Activated effector memory CD4-positive, alpha-beta T cell treated with Interleukin-2 at 50 U/mL for 16 hours (primary cell): ENCODE measurements at places on chromosomes 6 and 20.

DNA sequence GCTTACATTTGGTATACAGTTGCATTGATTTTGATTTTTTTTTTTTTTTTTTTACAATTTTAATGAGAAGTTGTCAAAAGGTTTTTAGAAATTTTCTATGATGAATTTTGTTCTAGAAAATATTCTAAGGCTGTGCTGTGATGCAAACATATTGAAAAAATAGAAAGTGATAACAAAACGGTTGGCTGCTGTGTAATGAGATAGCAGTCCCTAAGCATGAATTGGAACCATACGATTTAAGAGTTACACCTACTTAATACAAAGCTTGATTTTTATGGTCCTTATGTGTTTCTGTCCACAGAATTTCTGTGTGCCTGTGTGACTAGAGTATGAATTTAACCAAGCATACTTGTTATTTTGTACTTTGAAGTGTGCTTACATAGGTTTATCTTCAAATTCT, 12.1 kb downstream of the HIVEP1 start:
- DNase-seq: no peak

- no peak for DNase-seq
These were observed 34.2 kb downstream of the GSS start for GRCh38 chr20:34921436-34921835.

DNA sequence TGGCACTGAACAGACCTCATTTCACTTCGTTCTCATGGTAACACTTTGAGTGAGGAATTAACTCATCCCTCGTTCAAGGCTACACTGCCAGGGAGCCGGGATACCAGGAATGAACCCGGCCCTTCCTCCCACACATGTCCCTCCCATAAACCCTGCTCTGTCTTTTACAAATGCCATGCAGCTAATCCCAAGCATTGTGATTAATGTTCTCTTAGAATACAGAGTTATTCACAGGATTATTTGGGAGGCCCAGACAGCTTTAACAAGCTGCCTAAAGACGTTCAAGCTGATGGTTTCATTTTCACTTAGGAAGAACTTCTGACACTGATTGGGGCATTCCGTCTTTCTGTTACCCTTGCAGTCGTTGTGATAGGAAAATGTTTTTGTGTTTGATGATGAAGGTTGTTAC, 42.5 kb upstream of the CD83 start:
- no peak for DNase-seq

- no peak for DNase-seq
These were observed 1.1 kb downstream of the HSF2 start for GRCh38 chr6:122400462-122401089.

GRCh38 chr20:438571-439469, 23.5 kb downstream of the TBC1D20 start:
- DNase-seq: peak; percentile 53

- DNase-seq: no peak
These were observed 150.3 kb downstream of the PTPRK start for GRCh38 chr6:128370072-128370471.

DNA sequence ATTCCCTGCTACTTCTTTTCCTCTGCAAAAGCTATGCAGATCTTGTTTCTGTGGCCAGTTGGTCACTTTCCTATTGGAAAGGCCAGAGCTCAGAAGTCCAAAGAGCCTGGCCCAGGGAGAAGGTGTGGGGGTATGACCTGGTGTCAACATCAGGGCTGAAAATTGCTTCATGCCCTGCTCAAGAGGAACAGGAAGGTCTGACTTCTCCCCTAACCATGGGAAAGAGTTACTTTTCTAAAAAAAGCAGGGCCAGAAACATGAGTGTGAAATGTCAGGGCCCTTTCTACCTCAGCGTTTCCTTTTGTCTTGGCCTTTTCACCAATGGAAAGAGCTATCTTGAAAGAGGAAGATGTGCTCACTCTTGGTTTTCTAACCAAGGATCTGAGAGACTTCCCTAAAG, 117.4 kb downstream of the MAFB start:
- DNase-seq: no peak

DNA sequence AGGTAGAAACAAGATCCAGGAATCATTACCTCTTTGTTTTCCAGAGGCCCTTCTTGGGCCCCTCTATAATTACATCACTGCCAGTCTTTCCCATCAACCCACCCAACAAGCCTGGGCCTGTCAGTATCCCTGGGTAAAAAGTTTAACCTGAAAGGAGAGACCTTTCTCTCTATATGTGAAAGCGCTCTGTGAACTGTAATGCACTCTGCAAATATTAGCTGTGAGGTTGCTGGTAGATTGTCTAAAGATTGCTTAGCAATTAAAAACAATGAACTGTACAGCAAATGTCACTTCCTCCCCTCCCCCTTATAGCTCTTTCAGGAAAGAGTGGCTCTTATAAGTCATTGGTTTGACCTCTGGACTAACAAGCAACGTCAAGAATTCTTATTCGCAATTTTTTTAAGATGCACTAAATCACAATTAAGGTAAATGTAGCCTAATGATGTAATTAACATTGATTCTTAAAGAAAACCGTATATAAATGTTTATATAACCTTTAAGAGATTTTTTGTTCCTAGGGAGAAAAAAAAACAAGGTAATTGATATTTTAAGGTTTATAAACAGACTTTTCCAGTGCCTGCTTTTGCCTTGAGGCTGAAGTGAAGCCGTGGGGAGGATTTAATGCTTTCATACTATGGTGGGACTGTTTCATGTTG, 18.4 kb downstream of the ECT2L start:
- no peak for DNase-seq

DNA sequence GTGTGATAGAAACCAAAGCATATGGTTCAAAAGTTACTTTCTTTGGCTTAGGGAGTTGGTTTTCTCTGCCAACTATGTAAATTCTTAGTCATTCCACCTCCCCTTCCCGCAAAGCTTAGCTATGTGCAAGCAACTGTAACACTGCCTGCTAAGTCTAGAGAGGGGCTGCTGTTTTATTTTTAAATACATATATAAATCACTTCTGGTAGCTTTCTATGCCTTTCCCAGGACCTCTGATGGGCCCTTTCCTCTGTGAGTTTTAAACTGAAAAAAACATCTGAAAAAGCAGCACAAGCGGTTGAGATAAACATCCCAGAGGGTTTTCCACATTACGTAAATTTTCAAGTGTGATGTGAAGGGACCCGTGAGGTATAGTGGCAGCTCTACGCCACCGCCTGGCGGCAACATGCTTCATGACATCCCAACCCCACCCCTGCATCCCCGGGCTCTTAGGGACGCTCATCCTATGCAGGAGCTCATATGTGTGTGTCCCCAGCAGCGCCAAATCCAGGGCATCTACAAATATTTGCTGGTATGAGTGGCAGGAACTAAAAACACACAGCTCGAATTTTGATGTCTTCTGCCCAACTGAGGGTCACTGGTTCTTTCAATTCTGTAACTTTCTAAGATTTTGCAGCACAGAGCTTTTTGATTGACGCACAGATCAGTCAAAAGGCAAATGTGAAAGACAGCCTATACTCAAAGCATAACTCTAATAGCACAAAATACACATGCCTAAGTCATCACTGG, 12.7 kb downstream of the SAYSD1 start:
- DNase-seq: no peak

DNA sequence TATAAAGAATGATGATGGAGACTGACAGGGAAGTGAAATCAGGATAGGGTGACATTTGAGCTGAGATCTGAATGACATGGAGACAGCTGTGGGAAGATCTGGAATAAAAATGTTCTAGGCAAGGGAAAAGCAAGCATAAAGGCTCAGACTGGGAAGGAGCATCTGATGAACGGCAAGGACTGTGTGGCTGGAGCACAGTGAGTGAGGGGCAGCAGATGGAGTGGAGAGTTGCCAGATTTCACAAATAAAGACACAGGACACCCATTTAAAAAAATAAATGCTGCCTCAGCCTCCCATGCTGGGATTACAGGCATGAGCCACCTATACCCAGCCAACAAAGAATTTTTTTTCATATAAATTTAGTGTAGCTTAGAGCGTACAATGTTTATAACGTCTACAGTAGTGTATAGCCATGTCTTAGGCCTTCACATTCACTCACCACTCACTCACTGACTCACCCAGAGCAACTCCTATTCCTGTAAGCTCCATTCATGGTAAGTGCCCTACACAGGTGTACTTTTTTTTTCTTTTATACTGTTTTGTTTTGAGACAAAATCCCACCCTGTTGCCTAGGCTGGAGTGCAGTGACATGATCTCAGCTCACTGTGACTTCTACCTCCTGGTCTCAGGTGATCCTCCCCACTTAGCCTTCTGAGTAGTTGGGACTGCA, 2.4 kb upstream of the ZBTB24 start:
- no peak for DNase-seq

- no peak for DNase-seq
These were observed 14.0 kb downstream of the SPATS1 start for GRCh38 chr6:44356487-44356886.

DNA sequence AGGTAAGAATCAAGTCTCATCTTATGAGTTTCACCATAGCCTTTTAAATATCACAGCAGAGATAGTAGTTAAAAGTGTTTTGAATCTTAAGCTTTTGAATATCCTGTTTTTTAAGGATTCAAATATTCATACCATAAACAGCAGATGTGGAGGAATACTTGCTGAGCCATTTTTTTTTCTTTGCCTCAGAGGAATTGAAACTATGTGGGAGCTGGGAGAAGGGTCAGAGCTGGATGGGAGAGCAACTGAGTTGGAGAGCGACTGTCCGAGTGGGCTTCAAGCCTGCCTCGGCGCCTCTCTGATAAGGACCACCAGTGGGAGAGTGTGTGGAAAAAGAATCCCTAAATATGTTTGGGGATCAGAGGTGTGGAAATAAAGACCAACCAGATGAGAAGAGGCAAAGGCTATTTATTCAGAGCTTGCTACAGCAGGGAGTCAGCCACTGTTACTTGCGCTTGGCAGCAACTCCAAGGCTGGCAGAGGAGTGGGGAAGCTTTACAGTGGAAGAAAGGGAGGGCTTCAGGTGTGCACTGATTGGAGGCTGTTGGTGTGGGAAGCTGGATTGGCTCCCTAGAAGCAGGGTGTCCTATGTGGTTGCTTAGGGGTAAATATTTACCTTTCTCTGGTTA, 34.3 kb upstream of the MCUR1 start:
- DNase-seq: no peak

DNA sequence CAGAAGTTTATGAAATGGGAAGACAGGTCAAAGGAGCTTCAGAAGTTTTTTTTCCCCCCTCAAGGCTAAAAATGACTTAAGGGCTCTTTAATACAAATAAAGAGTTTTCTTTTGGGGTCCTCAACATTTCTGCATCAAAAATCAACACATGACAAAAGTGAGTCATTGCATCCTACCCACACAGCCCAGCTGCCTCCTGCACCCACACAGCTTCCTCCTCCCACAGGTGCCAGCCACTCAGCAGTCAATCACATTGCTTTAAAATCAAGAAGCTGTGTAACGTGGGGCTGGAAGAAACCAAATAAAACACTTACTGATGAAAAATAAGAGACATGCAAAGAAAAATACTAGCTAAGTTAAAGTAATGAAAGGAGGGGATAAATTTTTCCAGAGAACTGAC, 68.5 kb downstream of the MAP3K5 start:
- peak; percentile 26 for DNase-seq

GRCh38 chr6:130019326-130020072, 1.1 kb downstream of the L3MBTL3 start:
- peak; percentile 27 for DNase-seq

DNA sequence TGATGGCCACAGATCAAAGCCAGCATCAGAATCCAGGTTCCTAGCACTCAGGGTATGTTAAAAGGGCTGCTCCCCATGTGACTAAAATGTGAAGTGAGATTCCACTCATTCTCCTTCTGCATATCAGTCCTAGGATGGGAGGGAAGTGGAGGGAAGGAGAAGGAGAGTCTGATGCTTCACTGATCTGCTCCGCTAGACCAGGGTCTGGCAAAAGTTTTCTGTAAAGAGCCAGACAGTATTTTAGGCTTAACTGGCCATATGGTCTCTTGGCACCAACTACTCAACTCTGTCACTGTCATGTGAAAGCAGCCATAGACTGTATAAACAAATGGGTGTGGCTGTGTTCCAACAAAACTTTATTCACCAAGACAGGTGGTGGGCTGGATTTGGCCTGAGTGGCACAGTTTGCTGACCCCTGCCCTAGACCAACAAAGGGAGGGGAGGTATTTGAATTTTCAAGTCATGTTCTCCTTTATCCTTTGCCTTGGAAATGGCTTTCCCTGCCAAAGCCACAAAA, 22.6 kb downstream of the GHRH start:
- DNase-seq: no peak

- no peak for DNase-seq
These were observed 123.6 kb downstream of the ISM1 start for GRCh38 chr20:13344671-13345070.

- no peak for DNase-seq
These were observed 149.5 kb downstream of the ANKRD60 start for GRCh38 chr20:58078741-58079522.

DNA sequence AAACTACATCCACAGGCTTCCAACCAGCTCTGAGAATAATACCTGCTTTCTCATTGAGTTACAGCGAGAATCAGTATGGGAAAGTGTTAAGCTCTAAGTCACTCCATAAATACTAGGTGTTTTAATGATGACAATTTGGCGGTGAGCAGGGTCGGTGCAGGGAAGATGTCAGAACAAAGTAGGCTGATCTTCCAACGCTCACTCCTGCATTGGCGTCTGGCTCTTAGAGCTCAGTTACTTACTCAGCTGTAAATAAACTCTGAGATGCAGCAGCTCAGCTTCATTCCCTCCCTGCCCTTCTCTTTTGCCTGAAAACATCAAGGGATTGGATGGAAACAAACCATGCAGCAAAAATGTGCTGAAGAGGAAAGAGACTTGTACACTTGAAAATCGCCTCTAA, 102.5 kb upstream of the SPACA1 start:
- DNase-seq: no peak

- no peak for DNase-seq
These were observed 712 bp downstream of the ABHD16A start for GRCh38 chr6:31702405-31702818.

- DNase-seq: no peak
These were observed 7.8 kb upstream of the TRIM38 start for GRCh38 chr6:25954756-25955155.
